Lung (tissue), 17 donors: ENCODE measurements at places on chromosomes 13 and 19. TPM values are rescaled to one million over a fixed set of nuclear protein-coding genes. Genes with fewer than 3 reads are reported as not detected.

- H3K27ac ChIP-seq, result no peak overlapping the region
- H3K36me3 ChIP-seq, result no peaks in the 10 kb centered on the region
- peaks cover 28% of the 10 kb centered on the region for H3K4me1 ChIP-seq
- no peaks in the 10 kb centered on the region for H3K27me3 ChIP-seq
- DNase-seq, result no peak
These were observed 24.4 kb downstream of the UBAC2 start for GRCh38 chr13:99225078-99225477.

Gene NBEA
- 8.4 TPM for total RNA-seq

GRCh38 chr19:8500158-8500557 lies 2.3 kb downstream of the PRAM1 start:
- H3K4me1 ChIP-seq, result no peaks in the 10 kb centered on the region
- H3K27ac ChIP-seq, result no peak overlapping the region
- no peaks in the 10 kb centered on the region for H3K36me3 ChIP-seq
- no peak overlapping the region for H3K4me3 ChIP-seq
- no peak for DNase-seq
- H3K27me3 ChIP-seq, result no peaks in the 10 kb centered on the region

Gene KIR2DL3
- not detected for total RNA-seq

- no peaks in the 10 kb centered on the region for H3K4me1 ChIP-seq
- no peak overlapping the region for H3K4me3 ChIP-seq
- no peaks in the 10 kb centered on the region for H3K27me3 ChIP-seq
- DNase-seq, result no peak
These were observed 9.1 kb upstream of the SPACA7 start for GRCh38 chr13:112366907-112367646.

DNA sequence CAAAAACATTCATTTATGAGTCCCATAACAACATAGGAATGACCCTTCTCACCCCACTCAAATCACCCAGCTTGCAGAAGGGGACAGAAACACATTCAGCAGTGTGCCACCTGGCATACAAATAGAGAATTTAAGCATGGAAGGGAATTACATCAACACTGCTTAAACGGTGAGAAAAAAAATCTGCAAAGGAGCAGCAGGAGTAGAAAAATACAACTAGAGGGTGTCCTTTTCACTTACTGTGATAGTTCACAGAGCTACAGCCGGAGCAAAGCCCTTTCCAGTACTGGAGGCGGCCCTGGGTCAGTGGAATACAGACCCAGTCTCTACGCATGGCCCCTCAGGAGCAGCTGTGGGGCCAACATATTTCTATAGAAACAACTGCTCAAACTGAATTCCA lies 764.3 kb upstream of the ARGLU1 start:
- H3K36me3 ChIP-seq, result no peaks in the 10 kb centered on the region
- H3K27me3 ChIP-seq, result no peaks in the 10 kb centered on the region
- H3K4me3 ChIP-seq, result no peak overlapping the region
- H3K4me1 ChIP-seq, result no peaks in the 10 kb centered on the region
- DNase-seq, result no peak

GRCh38 chr13:26561651-26562511 lies 4.4 kb downstream of the WASF3 start:
- H3K4me1 ChIP-seq, result peaks cover 7% of the 10 kb centered on the region
- no peak overlapping the region for H3K4me3 ChIP-seq
- no peaks in the 10 kb centered on the region for H3K36me3 ChIP-seq
- DNase-seq, result peak; percentile 24
- no peak overlapping the region for H3K27ac ChIP-seq

- no peak for DNase-seq
- H3K36me3 ChIP-seq, result no peaks in the 10 kb centered on the region
- H3K27ac ChIP-seq, result no peak overlapping the region
- H3K4me1 ChIP-seq, result peaks cover 4% of the 10 kb centered on the region
These were observed 8.0 kb downstream of the EPSTI1 start for GRCh38 chr13:42984026-42984425.

Gene KRTDAP
- total RNA-seq, result not detected

DNA sequence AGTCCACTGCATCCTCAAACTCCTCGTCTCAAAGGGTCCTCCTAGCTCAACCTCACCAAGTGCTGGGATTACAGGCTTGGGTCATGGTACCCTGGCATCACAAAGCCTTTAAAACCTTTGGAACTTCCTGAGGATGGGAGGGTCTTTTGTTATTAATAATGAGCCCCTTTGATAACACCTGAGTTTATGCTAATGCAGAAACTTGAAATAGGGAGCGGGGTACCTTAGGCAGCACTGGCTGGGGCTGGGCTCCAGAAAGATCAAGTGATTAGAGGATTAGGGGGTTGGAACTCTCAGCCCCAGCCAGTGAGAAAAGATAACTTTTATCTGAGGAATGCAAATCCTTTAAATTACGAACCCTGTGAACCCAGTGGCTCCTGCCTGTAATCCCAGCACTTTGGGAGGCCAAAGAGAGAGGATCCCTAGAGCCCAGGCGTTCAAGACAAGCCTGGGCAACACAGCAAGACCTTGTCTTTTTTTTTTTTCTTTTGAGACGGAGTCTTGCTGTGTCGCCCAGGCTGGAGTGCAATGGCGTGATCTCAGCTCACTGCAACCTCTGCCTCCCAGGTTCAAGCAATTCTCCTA lies 9.3 kb upstream of the PSPC1 start:
- no peak overlapping the region for H3K27ac ChIP-seq
- no peak for DNase-seq
- no peaks in the 10 kb centered on the region for H3K27me3 ChIP-seq
- no peak overlapping the region for H3K4me3 ChIP-seq
- no peaks in the 10 kb centered on the region for H3K36me3 ChIP-seq
- peaks cover 2% of the 10 kb centered on the region for H3K4me1 ChIP-seq

Gene ZNF20
- total RNA-seq, result 6.0 TPM

GRCh38 chr13:60482012-60482411 lies 85.0 kb downstream of the TDRD3 start:
- H3K36me3 ChIP-seq, result peaks cover 10% of the 10 kb centered on the region
- H3K27ac ChIP-seq, result no peak overlapping the region
- no peaks in the 10 kb centered on the region for H3K4me1 ChIP-seq
- no peak overlapping the region for H3K4me3 ChIP-seq
- no peaks in the 10 kb centered on the region for H3K27me3 ChIP-seq
- DNase-seq, result no peak

GRCh38 chr13:79906345-79906744 lies 425.4 kb downstream of the NDFIP2 start:
- H3K27me3 ChIP-seq, result no peaks in the 10 kb centered on the region
- no peak for DNase-seq
- no peaks in the 10 kb centered on the region for H3K36me3 ChIP-seq
- H3K27ac ChIP-seq, result no peak overlapping the region

GRCh38 chr13:49253310-49253709 lies 5.6 kb downstream of the CDADC1 start:
- no peak overlapping the region for H3K27ac ChIP-seq
- peaks cover 23% of the 10 kb centered on the region for H3K36me3 ChIP-seq
- no peaks in the 10 kb centered on the region for H3K27me3 ChIP-seq
- no peak for DNase-seq
- H3K4me3 ChIP-seq, result no peak overlapping the region

- no peaks in the 10 kb centered on the region for H3K27me3 ChIP-seq
- H3K4me3 ChIP-seq, result no peak overlapping the region
- H3K4me1 ChIP-seq, result no peaks in the 10 kb centered on the region
- H3K36me3 ChIP-seq, result peaks cover 10% of the 10 kb centered on the region
- peak; percentile 26 for DNase-seq
- no peak overlapping the region for H3K27ac ChIP-seq
These were observed 12.7 kb downstream of the SUGT1 start for GRCh38 chr13:52665325-52665724.

Gene TMEM59L
- total RNA-seq, result 2.8 TPM

Gene ZNF431
- 36.2 TPM for total RNA-seq

DNA sequence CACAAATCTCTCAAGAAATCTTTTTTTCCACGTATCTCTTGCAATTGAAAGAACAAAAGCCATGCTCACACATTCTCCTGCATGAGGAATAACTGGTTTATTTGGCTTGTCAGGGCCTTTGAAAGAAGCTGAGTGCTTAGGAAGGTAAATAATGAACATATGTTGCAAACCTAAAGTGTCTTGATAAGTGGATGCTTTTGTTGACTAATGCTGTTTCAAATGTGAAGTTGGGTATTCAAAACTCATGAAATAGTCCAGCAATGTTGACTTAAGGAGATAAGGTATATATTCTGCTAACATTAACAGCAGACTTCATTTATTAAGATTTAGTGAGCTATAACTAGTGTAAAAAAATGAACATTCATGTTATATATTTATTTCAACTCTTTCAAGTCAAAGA lies 1792.7 kb upstream of the MIR17HG start:
- H3K36me3 ChIP-seq, result no peaks in the 10 kb centered on the region
- DNase-seq, result peak; percentile 52
- no peaks in the 10 kb centered on the region for H3K4me1 ChIP-seq
- no peaks in the 10 kb centered on the region for H3K27me3 ChIP-seq

Gene GFY
- total RNA-seq, result not detected

DNA sequence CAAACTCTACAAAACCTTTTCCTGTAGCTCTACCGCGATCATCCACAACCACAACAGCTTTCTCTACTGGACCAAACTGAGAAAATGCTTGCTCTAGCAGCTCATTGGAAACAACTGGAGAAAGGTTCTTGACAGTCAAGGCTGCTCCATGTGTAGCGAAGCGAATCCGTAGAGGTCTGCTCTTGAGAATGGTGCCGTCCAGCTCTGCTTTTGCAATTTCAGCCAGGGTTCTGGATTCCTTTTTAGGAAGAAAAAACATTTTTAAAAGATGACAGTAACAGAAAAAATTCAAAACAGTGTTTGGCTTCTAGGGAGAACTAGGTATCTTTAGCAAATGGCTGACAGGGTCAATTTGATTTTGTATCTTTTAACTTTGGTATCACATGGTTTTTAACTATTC lies 10.4 kb downstream of the PSPC1 start:
- H3K36me3 ChIP-seq, result peaks cover 25% of the 10 kb centered on the region
- H3K27ac ChIP-seq, result no peak overlapping the region
- H3K27me3 ChIP-seq, result no peaks in the 10 kb centered on the region

DNA sequence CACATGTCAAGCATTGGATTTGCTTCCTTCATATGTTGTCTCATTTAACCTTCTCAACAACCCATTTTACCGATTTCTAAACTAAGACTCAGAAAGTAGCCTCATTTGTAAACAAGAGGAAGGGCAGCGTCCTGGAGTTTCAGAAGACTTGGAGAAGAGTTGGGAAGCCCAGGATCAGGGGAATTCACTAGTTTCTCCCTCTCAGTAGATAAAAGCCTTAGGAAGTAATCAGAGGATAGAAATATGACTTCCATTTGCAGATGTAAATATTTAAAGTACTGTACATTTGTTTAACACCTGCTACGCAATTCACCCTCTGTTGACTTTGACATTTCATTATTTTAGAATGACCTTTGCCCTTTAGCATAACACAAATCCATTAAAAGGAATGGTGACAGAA lies 216.4 kb downstream of the DCT start:
- H3K4me3 ChIP-seq, result no peak overlapping the region
- DNase-seq, result no peak
- H3K27me3 ChIP-seq, result no peaks in the 10 kb centered on the region
- peaks cover 3% of the 10 kb centered on the region for H3K4me1 ChIP-seq

DNA sequence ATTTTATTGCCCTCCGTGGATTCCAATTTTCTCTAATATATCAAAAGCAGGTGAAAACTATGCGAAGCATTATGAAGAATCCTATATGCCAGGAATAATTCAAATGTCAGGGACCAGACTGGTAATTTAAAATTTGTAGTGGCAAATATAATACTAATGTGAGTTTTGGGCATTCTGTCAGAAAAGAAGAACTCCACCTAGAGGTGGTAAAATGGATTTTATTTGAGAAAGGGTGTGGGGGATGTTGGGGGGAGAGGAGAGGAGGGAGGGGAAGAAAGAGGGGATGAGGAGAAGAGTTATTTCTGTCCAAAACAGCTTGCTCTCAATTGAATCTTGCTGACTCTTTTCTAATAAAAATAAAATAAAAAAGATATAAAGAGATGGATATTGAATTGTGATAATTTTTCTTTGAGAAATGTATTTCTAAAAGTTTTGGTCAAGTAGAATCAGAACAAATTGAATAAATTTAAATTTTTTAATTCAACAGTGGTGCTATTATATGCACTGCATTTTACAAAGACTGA lies 929.3 kb upstream of the SLITRK5 start:
- H3K27me3 ChIP-seq, result no peaks in the 10 kb centered on the region
- H3K4me3 ChIP-seq, result no peak overlapping the region
